Thoracic aorta endothelial cell (primary cell): ENCODE measurements at places on chromosomes 2 and 18. TPM values are rescaled to one million over a fixed set of nuclear protein-coding genes. Genes with fewer than 3 reads are reported as not detected.

Gene LIMS1
- total RNA-seq = 139 and 180 TPM in 2 replicates

Gene C1QL2
- not detected in 2 replicates for total RNA-seq

Gene CAPN14
- total RNA-seq = under 0.01 and 0.14 TPM in 2 replicates

Gene PPP1R1C
- total RNA-seq = 0.43 and 0.53 TPM in 2 replicates
